H54 (cell line): ENCODE measurements at places on chromosomes 3 and 15.

- DNase-seq: no peak
Measured at GRCh38 chr3:189909573-189909972, 211.1 kb downstream of the P3H2 start.

- DNase-seq: no peak
Measured at GRCh38 chr3:112127522-112128494, 5.2 kb downstream of the GCSAM start.

DNA sequence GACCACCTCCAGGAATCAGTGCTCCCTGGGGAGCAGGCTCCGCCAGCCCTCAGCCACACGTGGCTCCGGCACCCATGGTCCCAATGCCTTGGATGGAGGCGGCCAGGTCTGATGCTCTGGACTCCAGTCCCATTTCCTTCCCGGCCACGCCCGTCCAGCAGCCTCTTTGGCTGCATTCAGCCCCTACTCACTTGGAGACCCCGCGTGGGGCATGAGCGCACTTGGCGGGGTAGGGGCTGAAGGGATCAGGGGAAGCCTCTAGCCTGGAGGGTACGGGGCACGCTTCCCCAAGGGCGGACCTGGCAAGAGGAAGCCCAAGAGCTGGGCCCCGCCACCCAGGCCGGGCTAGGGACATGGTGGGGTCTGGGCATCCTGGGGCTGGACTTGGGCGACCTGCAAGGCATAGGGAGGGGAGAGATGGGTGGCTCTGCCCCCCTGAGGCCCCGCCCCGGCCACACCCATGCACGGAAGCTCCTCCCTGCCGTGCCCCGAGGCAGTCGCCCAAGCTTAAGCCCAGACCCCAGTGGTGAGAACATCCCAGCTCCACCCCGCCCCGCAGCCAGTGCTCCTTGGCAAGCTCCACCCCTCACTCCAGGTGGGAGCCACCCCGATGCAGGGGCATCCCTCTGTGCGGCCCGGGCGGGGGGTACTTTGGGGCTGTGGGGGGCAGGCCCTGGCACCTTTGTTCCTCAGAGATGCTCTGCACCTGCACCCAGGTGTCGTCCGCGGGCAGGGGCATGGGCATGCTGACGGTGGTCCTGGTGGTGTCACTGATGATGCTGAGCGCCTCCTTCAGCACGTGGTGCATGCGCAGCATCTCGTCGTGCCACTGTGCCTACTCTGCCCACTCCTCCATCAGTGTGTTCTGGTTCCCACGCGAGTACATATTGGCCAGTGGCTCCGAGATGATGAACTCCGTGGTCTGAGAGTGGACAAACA lies 163.5 kb downstream of the GOLGA6L4 start:
- DNase-seq: no peak

DNA sequence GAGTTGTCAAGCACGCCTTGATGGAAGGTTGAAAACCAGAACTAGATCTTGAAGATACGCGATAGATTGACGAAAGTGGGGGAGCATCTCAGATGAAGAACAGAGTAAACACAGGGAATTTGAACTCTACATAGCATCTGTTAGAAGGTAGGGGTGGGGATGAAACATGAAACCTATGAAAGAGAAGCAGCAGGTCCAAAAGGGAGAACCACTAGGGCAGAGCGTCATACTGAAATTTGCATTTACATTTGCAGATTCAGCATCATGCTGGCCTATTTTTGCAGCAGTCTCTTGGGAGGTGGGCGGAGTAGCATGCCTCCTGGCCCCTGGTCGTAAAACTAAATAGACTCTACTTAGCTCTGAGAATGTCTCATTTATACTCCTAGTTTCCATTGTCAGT lies 46.1 kb upstream of the RASGRP1 start:
- DNase-seq: no peak

GRCh38 chr15:89196241-89196640 lies 25.1 kb downstream of the RLBP1 start:
- no peak for DNase-seq

- DNase-seq: no peak
Measured at GRCh38 chr3:39541917-39542329, 74.4 kb downstream of the MOBP start.

GRCh38 chr15:94231723-94232468 lies 535 bp downstream of the MCTP2 start:
- no peak for DNase-seq

- DNase-seq: no peak
Measured at GRCh38 chr15:77985031-77985930, 92.2 kb downstream of the TBC1D2B start.

DNA sequence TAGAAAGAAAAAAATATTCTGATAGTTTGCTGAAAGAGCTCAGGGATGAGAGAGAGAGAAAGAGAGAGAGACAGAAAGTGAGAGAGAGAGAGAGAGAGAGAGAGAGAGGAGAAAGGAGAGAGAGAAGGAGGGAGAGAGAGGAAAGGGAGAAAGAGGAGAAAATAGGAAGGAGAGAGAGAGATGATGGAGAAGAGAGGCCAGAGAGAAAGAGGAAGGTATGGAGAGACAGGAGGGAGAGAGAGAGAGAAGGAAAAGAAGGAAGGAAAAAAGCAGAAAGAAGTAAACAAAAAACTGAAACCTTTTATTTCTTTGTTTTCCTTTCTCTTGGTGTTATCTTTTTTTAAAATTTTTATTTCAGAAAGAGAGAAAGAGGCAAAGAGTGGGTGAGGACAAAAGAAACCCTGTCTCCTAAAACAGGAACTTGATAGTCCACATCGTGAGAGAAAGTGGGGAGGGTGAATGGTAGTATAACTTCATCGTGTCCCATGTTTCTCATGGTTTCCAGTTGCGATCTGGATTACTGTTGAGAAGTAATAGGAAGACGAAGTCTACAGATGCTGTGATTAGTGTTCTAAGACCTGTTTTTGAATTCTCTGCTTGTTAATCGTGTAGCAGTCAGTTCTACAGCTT lies 279.7 kb downstream of the LPP start:
- no peak for DNase-seq

DNA sequence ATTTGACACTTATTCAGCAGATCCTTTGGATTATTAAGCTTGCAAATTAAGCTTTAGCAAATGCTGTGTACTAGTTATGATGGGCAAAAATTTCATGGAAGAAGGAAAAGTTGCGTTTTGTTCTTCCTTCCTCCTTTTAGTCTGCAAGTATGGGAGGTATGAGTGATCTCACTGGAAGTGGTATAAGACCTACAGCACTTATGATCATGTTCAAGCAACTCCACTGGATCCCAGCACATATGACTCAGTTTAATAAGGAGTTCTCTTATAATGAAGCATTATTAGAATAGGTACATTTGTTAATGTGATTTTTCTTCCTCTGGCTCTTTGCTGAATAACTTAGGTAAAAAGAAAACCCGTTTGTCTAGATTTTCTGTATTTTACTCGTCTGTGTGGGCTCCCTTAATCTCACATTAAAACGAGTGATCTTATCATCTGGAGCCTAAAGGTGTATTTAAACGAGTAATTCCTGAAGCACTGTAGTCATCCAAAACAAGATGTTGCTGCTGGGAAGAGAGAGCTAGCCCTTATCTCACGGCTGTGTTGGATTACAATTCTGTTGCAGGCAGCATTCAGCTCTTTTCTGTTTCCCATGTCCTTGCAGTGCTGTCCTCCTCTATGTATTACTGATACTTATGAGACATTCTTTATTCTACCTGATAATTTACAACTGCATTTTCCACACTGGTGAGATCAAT lies 264.9 kb downstream of the GBE1 start:
- no peak for DNase-seq

GRCh38 chr3:133503409-133503808 lies 70.1 kb upstream of the CDV3 start:
- DNase-seq: no peak

DNA sequence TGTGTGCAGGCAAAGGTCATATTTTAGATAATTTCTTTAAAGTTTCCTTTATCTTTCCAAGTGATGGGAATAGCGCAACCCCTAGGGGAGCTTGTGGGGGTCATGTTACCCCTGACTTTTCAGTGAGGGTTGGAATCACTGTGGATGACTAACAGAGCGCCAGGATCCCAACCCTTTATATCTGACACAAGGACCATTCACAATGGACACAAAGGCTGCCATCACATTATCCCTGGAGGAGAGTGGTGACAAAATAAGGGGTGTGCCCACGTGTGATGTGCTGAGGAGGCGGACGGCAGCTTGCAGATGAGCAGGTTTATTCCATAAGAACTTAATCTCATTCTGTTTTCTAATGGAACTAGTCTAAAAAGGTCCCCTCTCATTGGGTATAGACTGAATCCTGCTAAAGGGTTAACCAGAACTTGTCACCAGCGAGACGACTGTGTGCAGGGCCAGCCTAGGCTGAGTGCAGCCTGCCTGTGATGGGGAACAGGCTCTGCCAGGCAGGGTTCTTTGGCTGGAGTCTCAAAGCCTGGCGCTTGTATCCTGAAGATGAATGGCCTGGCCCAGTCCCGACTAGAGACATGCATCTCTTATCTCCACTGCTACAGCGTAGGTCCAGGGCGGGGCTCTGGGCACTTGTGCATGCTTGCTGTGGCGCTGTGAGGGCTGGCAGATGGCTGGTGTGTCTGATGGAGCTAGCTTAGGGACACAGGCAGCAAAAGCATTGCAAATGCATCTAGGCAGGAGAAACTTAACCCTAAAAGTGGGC lies 50.2 kb downstream of the CHDH start:
- no peak for DNase-seq
